NCI-H1436 treated with DMSO at 0.1 percent for 48 hours (cell line): ENCODE measurements at places on chromosomes 5 and 9.

- DNase-seq, result no peak
Observed at GRCh38 chr9:124007565-124008302, 3.8 kb upstream of the LHX2 start.

DNA sequence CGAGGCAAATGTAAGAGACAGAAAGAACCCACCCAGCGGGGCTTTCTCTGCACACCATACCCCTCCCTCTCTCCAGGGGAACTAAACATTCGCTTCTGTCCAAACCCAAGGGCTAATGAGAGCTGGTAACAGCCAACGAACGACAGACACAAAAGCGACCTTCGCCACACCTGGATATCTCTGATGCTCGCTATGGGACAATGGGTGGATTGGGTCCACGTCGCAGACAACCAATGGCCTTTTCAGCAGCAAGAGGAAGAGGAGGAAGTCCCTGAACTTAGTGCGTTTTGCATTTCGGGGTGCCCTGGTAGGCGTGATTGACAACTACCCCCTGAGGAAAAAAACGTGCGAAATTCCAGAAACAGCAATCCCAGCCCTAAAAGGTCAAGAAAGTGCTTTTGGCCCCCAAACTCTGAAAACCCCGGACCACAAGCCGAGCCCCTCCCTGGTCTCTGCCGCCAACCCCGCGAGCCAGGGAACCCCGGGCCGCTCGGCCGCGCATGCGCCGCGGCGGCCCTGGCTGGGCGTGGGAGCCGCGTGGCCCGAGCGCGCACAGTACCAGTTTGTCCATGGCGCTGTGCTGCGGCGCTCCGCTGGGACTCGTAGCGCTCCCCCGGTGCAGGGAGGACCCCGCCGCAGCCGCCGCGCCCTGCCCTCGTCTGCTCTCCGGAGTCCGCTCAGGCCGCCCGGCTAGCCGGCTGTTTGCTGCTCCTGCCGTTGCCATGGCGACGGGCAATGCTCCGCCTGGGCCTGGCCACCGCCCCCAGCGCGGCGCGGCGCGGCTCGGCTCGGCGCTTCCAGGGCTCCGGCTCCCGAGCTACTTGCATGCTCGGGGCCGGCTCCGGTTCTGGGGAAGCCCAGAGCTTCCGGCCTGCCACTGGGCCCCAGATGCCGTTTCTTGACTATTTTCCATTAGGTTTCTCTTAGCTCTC is 66.9 kb upstream of the DNAH5 start:
- peak; percentile 1 for DNase-seq

DNA sequence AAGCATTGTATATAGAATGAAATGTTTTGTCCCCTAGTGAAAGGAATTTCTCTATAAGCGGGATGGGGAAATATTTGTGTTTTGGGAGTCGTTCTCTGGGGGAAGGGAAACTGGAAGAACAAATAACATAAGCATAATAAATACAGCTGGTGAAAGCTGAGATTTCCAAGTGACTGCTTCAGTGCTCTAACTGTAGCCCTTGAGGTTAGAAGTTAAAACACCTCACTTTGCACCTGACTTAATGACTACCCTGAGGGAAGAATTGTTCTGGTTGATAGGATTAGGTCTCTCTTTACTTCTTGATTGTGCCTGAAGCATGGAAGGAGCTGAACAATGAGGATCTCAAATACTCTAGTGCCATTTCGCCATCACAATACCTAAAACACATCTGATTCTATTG is 307.4 kb downstream of the MAN2A1 start:
- DNase-seq, result no peak

DNA sequence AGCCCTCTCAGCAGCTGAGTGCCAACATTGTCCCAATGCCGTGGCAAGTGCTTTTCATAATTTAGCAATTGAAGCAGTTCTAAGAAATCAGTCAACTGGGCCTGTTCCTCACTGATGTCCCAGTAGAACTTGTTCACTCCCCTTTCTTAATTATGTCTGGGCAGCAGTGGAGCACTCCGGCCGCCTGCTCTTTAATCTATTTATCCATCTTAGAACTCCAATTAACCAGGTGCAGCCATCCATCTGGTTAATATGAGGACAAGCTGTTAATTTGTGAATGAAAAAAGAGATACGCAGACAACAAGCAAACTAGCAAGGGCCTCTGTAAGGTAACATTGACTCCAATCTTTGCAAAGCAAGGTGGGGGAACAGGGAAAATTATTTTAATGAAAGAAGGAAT is 39.4 kb downstream of the MAT2B start:
- no peak for DNase-seq

DNA sequence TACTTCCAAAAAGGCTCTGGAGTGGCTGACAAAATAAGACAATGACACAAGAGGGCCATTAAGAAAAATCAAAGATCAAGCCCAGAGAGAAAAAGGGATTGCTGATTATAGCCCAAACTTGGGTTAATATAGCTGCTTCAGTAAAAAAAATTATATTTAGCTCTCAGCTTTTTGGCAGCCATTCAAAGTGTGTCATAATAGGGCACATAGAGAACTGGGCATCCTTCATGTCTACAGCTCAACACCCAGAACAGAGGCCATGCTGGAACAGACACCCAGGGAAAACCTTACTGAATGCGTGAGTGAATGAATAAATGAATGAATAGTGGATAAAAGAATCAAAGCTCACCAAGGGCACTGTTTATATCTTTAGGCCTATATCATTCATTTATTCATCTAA is 110.1 kb downstream of the SLIT3 start:
- no peak for DNase-seq

GRCh38 chr9:7258688-7259396 is 501.1 kb downstream of the KDM4C start:
- DNase-seq, result no peak

GRCh38 chr9:110320651-110321445 is 16.8 kb downstream of the TXNDC8 start:
- DNase-seq, result no peak

- no peak for DNase-seq
Observed at GRCh38 chr9:1759009-1759408, 256.1 kb upstream of the SMARCA2 start.

DNA sequence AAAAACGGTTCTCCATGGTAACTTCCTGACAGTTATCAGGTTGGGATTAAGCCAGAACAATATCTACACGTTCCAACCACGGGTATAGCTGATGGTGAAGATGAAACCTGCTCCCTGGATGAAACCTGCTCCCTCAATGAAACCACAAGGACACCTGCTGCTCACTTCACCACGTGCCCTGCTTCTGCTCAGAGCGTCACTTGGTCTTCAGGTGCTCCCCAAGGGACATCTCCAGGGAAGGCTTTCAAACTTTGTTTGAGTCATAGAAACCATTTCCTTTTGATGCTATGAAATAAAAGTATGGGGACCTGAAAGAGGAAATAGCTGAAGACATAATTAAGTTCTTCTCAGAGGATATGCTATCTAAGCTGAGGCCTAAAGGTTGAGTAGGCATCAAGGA is 242.4 kb downstream of the MED10 start:
- DNase-seq, result no peak

- no peak for DNase-seq
Observed at GRCh38 chr9:94804316-94804715, 77.8 kb downstream of the AOPEP start.

DNA sequence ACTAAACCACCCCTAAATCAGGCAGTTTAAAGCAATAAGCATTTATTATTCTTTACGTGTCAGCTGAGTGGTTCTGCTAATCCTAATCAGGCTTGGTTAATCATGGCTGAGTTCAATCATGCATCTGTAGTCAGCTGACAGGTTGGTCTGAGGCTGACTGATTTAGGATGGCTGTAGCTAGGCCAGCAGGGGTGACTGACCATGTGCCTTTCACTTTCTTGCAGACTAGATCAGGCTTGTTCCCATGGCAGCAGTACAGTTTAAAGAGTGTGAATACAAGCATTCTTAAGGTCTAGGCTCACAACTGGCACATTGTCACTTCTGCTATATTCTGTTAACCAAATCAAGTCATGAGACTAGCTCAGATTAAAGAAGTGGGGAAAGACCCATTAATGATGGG is 16.1 kb upstream of the MPDZ start:
- DNase-seq, result no peak

DNA sequence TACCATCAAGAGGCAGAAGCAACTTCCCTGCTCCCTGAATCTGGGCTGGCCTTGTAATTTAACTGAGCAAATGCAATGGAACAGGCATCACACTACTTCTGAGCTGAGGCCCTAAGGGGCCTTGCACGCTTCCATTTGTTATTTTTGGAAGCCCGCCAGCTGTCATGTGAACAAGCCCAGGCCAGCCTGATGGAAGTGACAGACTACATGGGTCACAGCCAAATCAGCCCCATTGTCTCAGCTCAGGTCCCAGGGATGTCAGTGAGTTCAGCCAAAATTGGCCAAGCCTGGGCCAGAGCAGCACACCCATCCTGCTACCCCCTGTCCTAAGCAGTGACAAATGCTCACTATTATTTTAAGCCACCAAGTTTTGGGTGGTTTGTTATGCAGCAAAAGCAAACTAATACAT is 72.8 kb downstream of the PRRT1B start:
- no peak for DNase-seq

DNA sequence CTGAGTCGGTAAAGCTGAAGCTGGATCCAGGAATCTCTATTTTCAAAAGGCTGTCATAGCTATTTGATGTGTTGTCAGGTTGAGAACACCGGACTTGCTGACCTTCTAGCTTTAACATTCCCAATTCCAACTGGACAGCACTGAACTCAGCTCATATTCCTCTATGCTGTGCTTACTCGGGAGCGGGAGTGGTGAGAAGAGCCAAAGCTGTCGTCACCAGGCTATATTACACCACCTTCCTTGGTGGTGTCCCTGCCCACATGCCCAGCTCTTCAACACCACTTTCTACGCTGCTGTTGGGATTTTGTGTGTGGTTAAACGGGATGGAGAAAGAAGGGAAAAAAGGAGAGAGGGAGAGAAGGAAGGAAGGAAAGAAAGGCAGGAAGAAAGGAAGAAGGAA is 653.6 kb downstream of the RAB3C start:
- DNase-seq, result no peak

DNA sequence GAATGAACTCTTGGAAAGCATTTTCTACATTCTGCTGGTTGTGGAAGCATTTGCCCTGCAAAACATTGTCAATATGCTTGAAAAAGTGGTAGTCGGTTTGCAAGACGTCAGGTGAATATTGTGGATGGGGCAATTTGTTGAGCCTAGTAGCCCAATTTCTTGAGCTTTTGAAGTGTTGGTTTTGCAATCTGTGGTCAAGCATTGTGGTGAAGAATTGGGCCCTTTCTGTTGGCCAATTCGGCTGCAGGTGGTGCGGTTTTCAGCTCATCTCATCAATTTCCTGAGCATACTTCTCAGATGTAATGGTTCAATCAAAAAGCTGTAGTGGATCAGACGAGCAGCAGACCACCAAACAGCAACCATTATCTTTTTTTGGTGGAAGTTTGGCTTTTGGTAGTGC is 426.8 kb upstream of the CDH9 start:
- DNase-seq, result no peak

DNA sequence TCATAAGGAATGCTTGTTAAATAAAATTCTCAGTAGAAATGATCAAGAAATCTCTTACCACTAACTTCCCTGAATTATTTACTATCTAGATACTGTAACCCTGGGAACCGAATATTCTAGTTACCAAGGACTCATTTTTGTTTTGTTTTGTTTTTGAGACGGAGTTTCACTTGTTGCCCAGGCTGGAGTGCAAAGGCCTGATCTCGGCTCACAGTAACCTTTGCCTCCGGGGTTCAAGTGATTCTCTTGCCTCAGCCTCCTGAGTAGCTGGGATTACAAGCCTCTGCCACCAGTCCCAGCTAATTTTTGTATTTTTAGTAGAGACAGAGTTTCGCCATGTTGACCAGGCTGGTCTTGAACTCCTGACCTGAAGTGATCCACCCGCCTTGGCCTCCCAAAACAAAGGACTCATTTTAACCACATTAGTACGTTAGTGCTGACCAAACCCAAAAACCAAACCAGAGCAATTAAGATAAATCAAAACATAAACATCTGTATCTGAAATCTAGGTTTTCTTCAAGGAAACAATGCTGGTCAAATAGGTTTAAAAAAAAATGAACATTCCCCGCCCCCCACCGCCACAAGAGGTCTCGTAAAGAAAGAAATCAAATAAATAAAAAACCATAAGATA is 3.7 kb downstream of the TXN start:
- no peak for DNase-seq

DNA sequence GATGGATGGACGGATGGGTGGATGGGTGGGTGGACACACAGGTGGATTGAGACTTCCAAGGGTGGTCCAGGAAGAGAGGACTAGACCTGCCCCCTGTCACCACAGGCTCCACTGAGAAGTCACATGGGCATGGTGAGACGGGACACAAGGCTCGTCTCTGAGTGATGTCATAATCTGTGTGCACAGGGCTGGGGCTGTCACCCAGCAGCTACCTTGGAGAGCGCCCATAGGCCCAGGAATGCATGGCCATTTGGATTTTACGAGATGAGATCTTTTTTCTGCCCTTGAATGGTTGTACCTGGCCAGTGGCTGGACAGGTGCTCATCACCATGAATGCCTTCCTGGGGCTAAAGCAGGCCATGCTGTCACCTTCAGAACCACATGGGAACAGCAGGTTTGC is 3.1 kb downstream of the OLFM1 start:
- DNase-seq, result no peak

DNA sequence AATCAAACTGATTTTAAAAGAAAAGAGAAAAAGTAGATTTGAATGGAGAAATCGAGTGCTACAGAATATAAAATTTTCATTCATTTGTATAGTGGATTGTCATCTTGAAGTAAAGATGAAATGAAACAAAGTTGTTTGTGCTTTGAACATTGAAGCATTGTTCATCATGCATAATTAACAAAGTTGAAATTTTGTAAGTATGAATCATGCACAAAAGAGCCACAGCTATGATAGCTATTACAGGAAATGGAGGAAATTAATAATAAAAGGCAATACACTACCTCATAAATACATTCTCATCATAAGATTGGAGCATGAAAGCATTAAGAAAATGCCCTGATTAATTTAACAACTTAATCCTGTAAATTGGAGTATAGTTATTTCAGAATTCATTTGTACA is 153.4 kb upstream of the TLX3 start:
- no peak for DNase-seq

DNA sequence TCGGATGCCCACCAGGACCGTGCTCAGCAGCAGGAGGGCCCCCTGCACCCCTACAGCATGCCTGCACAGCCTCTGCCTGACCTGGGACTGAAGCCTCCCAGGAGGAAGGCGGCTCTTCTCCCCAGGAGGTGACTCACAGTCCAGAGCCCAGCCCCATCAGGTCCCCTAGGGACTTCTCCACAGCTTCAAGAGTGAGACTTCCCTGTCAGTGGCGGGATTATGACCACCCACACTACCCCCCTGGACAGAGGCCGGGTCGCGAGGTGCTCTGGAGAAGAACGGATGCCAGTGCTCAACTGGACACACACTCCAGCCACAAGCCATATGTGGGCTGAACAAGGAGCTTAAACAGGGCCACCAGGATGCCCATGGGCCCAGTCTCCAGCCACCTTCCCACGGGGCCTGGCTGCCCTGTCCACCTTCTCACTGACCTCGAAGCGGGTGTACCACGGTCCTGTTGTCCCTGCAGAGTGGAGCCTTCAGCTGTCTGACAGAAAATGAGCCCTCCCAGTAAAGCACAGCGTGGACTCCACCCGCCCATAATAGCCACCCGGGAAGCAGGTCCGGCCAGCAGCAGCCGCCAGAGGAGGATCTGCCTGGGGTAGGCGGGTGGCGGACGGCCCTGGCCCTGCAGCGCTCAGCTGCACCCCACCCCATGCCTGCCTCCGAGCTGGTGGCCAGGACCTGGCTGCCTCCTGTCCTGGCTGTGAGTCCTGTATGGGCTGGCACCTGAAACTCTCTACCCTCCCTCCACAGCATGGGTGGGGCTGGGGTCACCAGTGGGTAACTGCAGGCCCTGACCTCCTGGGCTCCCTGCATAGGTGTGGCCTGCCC is 54.7 kb downstream of the SEMA4D start:
- DNase-seq, result no peak

- no peak for DNase-seq
Observed at GRCh38 chr5:103355579-103355978, 97.0 kb downstream of the MACIR start.
